ENCODE measurements at places on chromosomes 5 and 9.
A peak's percentile ranks its signal among the peaks of the same experiment; 100 is the strongest.

- no peak for DNase-seq
Observed at GRCh38 chr5:154211641-154212390, 21.3 kb downstream of the GALNT10 start.

- no peak for DNase-seq
Observed at GRCh38 chr5:7795306-7795705, 55.6 kb downstream of the CFAP90 start.

GRCh38 chr5:72451741-72452505, 55.3 kb downstream of the ZNF366 start:
- no peak for DNase-seq

GRCh38 chr5:179181988-179182387, 121.8 kb downstream of the ZNF354C start:
- DNase-seq, result no peak

- DNase-seq, result no peak
Observed at GRCh38 chr5:32949286-32949970, 238.3 kb downstream of the NPR3 start.

DNA sequence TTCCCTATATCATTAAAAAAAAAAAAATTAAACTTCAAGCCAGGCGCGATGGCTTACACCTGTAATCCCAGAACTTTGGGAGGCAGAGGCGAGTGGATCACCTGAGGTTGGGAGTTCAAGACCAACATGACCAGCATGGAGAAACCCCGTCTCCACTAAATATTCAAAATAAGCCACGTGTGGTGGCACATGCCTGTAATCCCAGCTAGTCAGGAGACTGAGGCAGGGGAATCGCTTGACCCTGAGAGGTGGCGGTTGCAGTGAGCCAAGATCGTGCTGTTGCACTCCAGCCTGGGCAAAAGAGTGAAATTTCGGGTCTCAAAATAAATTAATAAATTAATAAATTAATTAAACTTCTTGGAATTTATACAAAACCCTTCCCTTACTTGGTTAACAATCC, 358.6 kb upstream of the CDH9 start:
- DNase-seq, result no peak

DNA sequence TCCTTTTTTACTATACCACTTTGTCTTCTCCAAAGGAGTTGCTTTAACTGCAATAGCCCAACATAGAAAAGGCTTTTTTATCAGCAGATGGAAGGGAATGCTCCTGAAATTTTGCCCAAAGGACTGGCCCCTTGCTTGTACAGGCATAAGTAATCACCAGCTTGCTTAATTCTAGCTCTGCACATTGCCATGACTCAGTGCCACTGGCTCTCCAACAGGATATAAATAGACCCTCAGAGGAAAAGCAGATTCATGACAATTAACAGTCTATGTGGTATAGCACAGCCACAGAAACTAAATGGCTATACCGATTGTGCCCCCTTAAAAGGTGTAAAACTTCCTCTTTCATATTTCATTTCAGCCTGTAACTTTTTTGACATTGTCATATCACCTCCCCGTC, 227.0 kb downstream of the ZNF608 start:
- DNase-seq, result no peak

GRCh38 chr9:118094387-118094786, 390.2 kb downstream of the TLR4 start:
- DNase-seq, result no peak

DNA sequence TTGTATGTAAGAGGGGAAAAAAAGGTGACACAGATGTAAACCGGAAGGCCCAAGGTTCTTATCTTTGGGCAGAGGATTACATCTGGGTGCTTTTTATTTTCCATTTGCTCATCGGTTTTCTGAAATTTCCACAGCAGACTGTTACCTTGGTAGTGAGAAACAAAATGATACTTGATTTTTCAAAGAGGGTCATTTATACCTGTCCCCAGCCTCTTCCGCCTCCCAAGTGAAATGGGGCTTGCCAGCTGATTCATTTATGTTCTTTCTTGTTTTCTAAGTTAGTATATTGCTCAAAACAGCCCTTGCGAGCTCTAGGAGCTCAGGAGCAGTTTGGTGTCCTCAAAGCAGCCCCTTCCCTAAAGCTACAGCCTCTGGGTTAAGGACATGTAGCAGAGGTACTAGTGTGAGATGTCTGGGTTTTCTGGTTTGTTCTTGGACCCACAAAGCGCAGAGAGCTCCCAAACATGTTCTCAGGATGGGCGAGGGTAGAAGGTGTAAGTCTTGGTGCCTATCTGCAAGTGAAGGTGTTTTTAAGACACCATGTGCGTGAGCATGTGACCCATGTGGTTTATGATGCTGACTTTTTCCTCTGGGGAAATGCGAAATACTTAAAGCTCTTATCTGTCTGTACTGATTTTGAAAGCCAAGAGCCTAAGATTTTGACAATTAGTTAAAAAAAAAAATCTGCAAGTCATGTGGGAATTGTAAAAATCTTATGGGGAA, 38.3 kb downstream of the DAPK1 start:
- peak; percentile 77 for DNase-seq

- DNase-seq, result peak; percentile 34
Observed at GRCh38 chr9:69044240-69045219, 9.0 kb downstream of the FXN start.

GRCh38 chr5:107242411-107243219, 428.1 kb downstream of the EFNA5 start:
- no peak for DNase-seq

DNA sequence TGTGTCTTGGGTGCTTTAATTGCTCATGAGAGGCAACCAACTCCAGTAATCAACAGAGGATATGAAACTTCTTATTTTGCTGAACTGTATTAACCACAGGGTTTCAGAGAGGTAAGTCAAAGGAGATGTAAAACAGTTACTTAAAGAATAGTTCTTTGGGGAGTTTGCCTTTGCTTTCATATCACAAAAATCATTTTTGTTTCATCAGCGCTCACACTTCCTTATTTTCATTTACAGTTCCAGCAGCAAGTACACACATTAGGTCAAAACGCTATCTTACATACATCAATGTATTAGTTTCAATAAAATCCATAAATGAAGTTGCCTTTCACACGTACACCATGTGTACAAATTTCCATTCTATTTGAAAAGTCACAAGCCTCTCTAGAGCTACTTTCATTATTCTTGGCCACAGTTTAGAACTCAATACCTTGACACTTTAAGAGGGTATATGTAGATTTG, 50.1 kb downstream of the ST8SIA4 start:
- peak; percentile 73 for DNase-seq

DNA sequence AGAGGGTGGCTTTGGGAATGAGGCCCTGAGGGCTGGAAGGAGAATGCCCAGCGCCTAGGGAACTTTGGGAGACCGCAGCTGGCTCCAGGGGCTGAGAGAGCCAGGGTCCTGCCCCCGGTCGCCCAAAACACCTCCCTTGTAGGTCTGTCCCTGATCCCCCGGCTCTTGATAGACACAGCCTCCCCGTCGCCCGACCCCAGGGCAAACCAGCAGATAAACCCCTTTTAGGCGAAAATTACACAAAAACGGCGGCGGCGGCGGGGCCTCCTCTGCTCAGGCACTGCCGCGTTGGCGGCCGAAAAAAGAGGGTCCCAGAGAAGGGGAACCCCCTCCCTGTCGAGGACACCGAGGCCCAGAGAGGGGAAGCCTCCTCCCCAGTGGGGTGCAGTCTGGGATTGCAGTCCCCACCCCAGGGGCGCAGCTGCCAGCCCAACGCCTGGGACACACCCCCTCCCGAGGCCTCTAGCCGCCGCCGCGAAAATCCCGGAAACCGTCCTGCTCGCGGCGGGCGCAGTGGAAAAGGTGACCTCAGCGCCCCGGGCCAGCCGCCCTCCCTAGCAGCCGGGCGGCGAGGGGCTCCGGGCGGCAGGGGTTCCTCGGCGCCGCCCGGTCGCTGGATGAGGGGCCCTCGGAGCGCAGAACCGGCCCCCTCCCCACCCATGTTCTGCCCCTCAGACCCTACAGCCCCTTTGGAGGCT, 3.1 kb upstream of the BARX1 start:
- no peak for DNase-seq
